NCI-H446 (cell line): ENCODE measurements at places on chromosomes 2 and 18.

- peak; percentile 67 for DNase-seq
Measured at GRCh38 chr2:122236152-122236874, 480.9 kb downstream of the TSN start.

DNA sequence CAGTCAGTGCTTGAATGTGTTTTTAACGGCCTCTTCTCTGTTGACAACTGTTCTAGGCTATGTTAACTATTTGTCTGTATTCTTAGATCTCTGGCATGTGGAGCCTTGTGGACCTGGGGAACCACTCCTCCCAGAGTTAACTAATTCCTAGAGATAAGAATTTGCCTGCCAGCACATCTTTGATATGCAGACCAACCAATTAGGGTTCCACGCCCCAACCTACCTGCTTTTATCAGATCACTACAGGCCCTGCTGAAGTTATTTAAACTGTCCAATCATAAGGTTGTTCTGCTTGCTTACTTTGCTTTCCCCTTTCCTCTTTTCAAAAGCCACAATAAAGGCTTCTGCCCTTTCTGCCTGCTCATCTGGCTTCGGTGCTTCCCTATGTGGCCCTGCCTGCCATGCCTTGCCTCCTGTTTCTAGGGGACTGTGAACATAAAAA, 8.5 kb upstream of the CYBRD1 start:
- no peak for DNase-seq

DNA sequence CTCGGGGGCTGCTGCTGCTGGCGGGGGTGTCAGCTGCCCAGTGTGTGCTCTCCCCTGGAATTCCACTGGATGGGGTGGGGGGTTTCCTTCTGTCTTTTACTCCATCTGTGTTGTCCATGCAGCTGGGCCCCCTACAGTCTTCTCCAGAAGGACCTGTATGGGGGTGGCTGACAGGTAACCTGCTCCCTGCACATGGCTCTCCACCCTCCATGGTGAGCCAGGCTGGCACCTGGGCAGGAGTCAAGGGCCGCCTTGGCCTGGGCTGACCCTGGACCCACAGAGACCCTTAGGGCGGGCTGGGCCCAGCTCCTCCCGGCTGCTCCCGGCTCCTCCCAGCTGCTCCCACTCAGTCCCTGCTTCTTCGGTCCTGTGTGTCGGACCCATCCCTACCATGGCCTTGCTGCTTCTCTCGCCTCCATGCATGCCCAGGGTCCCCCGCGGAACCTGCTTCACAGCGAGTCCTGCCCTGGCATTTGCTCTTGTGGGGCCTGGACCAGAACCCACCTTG, 15.0 kb downstream of the SNTG2 start:
- DNase-seq = no peak

DNA sequence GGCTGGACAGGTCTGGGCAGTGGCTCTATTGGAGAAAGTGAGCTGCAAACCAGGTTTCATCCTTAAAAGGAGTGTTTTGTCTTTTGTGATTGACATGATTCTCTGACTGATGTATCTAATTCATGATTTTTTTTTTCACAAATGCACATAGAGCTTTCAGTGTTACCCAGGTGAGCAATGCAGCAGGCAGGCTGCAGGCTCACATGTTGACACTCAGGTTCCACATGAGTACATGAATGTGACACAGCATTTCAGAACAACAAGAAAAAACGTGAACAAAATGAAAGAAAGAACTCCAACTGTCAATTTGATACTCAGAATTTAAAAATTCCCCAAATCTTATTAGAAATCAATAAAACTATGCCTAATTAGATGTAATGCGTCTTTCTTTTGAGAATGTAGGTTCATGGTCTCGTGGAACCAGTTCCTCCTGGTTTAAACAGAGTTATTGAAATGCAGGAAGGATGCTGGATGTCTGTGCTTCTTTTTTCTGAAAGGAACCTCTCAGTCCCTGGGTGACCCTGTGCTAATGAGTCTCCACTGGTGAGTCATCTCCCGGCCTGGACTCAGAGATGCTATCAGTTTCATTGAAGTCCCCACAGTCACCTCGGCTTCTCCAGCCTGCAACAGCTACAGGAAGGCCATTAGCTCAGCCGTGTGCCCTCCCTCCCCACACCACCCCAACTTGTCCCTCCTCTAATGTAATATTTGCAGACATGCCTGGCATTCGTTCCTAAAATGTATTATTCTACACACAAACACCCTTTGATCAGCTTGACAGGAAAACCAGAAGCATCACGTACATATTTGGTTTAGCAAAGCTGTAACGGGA, 430.4 kb downstream of the LPIN1 start:
- no peak for DNase-seq

- no peak for DNase-seq
Measured at GRCh38 chr18:2169656-2170055, 401.6 kb downstream of the METTL4 start.

DNA sequence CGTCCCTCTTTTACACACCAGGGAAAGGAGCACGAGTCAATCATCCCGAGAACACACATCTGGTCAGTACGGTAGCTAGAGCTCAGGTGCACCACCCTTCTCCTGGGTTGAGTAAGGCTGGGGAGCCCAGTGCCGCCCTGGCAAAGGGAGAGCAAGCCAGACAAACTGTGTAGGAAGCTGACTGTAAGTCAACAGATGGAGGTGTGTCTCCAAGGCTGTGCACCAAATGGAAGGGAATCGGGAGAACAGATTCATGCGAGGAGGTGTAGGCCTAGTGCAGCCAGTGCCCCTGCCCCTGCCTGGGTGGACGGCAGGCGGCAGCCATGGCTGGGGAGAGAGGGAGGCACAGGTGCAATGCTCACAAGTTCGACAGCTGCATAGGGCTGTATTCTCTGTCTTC, 65.7 kb downstream of the CELF4 start:
- no peak for DNase-seq

GRCh38 chr18:79571211-79572092, 108.2 kb upstream of the CTDP1 start:
- DNase-seq = no peak

GRCh38 chr2:97718942-97719341, 5.6 kb downstream of the ZAP70 start:
- DNase-seq = no peak

- DNase-seq = no peak
Measured at GRCh38 chr2:43818761-43819160, 19.9 kb downstream of the ABCG5 start.

- no peak for DNase-seq
Measured at GRCh38 chr2:100629309-100629708, 66.5 kb downstream of the PDCL3 start.

DNA sequence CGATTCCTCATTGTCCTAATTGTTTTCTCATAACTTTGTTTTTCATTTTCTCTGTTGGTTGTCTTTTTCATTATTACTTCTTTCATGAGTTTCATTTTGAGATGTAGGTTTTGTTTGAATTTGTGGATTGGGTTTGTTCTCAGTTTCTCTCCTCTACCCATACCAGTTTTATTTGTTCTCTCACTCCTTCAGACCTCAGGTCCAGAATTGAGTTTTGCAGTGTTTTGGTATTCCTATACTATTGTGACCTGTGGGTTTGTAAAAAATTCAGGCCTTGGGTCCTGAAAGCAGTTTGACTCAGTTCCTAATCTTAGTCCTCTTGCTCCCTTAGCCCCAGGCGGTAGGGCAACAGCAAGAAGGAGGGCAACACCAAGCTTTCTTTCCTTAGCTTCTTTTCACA, 28.3 kb upstream of the UBE2E3 start:
- DNase-seq = no peak

- DNase-seq = no peak
Measured at GRCh38 chr2:9753276-9753600, 90.0 kb upstream of the TAF1B start.

- no peak for DNase-seq
Measured at GRCh38 chr2:224984637-224985036, 57.6 kb downstream of the DOCK10 start.

DNA sequence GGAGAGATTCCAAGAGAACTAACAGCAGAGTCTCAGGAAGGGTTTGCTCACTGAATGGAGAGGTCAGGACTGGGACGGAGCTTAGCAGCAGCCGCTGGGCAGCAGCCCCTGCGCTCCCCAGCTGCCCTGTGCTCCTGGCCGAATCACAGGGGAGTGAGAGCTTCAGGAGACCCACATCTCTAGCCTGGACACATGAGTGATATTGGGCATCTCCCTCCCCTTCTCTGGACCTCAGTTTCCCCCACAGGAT, 511 bp downstream of the MATN3 start:
- DNase-seq = no peak

- no peak for DNase-seq
Measured at GRCh38 chr2:107817378-107817777, 9.3 kb upstream of the RGPD4 start.

DNA sequence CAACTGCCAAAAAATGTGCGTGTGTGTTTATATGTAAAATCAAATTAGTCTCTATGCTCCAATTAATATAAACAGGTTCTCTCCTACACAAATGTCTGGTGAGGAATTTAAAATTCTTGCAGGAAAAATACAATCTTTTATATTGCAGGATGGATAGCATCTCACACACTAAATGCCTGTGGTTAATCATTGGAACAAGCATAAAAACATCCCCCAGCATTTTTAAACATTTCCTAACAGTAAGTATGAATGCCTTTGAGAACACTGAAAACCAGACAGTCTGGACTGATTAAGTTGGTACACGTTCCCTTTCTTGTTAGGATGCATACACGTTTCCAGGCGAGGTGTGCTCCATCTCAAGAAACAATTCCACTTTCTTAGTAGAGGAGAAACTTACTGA, 29.9 kb upstream of the PDE1A start:
- no peak for DNase-seq

GRCh38 chr2:26627350-26628105, 13.6 kb downstream of the CIB4 start:
- no peak for DNase-seq

DNA sequence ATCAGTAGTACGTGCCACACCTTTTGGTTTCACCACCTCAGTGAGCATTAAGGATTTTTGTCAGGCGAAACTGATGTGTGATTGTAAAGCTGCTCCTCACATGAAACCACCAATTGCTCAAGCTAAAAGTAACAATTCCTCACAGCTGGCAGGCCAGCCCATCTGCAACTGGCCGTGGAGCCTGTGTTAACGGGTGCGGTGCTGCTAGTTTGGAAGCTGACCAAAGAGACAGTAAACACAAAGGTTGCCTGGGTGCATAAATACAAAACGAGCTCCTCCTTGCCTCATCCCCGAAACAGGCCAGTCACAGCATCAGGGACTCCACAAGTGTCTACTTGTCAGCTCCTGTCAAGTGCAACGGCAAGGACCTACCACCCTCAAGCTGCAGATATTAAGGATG, 32.0 kb downstream of the LGALSL start:
- DNase-seq = no peak

GRCh38 chr2:69939722-69940121, 21.7 kb downstream of the ASPRV1 start:
- DNase-seq = no peak

GRCh38 chr2:3571284-3571683, 3.8 kb upstream of the RPS7 start:
- no peak for DNase-seq

DNA sequence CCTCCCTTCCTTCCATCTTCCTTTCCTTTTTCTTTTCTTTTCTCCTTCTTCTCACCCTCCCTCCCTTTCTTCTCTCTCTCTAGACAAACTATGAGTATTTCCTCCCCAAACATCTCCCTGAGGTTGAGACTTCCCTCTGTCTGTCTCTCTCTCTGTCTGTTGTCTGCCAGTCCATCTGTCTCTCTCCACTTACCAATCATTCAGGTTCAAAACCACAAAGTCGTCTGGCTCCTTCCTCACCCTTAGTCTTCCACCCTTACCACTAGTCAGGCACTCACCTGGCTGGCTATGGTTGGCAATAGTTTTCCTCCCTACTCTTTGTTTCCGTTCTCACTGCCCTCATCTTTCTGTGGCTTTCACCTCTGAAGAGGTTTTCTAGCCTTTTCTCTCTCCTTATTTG, 12.9 kb downstream of the CCL20 start:
- DNase-seq = no peak

DNA sequence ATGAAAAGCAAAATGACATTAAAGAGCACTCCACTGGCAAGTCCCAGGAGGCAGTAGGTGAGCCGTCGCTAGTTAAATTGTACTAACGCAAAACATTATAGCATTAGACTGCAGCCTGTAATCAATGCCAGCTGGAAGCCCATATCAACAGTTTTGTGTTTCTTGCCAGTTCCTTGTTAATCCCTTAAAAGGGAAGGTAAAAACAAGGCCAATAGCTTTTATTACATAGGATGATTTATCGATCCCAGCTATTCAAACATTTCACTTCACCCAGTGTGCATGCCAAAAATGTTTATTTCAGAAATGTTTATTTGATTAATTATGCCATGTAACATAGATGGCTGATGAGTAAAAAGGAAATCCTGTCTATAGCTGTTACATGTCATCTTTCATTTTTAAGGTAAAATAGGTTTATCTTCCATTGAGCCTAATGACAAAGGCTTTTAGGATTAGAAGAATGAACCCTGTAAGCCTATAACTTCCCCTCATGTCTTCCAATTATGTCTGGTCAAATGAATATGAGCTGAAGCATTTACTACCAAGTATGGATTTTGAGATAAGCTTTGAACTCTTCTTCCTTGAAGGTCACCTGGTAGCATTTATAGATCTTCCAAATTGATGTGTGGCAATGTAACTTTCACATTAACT, 591.2 kb downstream of the RNF144A start:
- peak; percentile 45 for DNase-seq

GRCh38 chr18:11369556-11369955, 220.2 kb upstream of the PIEZO2 start:
- DNase-seq = no peak

GRCh38 chr2:130190237-130190636, 8.0 kb downstream of the TUBA3E start:
- no peak for DNase-seq

DNA sequence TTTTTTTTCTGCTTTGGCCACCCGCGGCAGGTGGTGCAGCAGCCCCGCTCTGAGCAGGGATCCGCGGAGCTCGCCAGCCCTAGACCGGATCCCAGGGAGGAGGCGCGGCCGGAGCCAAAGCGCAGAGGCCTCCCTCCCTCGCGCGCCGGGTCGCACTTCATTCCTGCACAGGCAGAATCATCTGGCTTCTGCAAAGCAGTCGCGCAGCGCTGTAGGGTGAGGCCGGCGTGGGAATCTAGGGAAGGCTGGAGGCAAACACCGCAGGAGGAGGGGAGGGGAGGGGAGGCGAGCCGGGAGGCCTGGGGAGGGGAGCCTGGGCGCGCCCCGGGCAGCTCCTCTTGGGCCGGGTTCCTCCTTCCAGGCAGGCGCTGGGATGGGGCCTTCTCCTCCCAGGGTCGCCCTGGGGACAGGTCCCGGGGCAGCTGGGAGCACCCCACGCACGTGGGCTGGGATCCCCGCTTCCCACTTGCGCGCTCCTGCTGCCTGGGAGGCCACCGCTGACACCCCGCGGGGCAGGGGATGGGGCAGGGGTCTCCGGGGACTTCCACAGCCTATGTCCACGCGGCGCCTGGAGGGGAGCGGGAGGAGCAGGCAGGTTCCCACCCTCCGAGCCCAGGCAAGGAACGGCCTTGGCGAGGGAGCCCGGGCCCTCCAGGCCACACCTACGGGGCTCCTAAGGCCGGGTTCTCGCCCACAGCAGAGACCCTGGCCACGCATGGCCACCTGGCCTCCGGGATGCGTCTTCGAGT, 45.0 kb downstream of the MBP start:
- DNase-seq = no peak
